Stomach (tissue), 19 donors: ENCODE measurements at places on chromosomes 6 and 20. TPM values are rescaled to one million over a fixed set of nuclear protein-coding genes. Genes with fewer than 3 reads are reported as not detected.
A peak's percentile ranks its signal among the peaks of the same experiment; 100 is the strongest.

DNA sequence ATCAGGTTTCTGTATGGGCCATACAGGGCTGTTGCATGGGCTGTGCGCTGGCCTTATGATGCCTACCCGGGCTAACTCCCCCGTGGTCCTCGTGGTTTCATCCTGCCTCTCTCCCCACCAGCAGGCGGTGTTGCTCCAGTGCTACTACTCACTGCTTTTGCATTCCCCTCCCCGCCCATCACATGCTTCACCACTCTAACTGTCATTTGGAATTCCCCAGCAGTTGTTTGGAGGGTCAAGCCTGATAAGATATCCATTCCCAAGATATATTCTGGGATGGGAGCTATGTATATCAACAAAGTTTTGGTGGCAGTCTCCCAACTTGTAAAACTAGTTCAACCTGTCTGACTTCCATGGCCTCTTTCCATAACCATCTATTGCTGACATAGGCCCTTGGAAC is 233.2 kb upstream of the SOX4 start:
- H3K27ac ChIP-seq: no peak overlapping the region
- H3K4me3 ChIP-seq: no peak overlapping the region
- peak; percentile 34 for DNase-seq
- no peaks in the 10 kb centered on the region for H3K27me3 ChIP-seq

- H3K27me3 ChIP-seq: no peaks in the 10 kb centered on the region
- peak overlapping the region; percentile 60 for H3K4me3 ChIP-seq
- H3K4me1 ChIP-seq: peaks cover 63% of the 10 kb centered on the region
- H3K36me3 ChIP-seq: peaks cover 8% of the 10 kb centered on the region
Observed at GRCh38 chr20:35773154-35773751, 1.4 kb downstream of the PHF20 start.

- H3K36me3 ChIP-seq: no peaks in the 10 kb centered on the region
- no peak overlapping the region for H3K27ac ChIP-seq
- H3K4me3 ChIP-seq: no peak overlapping the region
- no peaks in the 10 kb centered on the region for H3K4me1 ChIP-seq
Observed at GRCh38 chr20:42152575-42152974, 534.4 kb upstream of the CHD6 start.

- DNase-seq: no peak
- no peak overlapping the region for H3K27ac ChIP-seq
- no peaks in the 10 kb centered on the region for H3K27me3 ChIP-seq
- H3K4me1 ChIP-seq: no peaks in the 10 kb centered on the region
- no peak overlapping the region for H3K4me3 ChIP-seq
- H3K36me3 ChIP-seq: no peaks in the 10 kb centered on the region
Observed at GRCh38 chr20:10319855-10320254, 101.2 kb downstream of the SNAP25 start.

DNA sequence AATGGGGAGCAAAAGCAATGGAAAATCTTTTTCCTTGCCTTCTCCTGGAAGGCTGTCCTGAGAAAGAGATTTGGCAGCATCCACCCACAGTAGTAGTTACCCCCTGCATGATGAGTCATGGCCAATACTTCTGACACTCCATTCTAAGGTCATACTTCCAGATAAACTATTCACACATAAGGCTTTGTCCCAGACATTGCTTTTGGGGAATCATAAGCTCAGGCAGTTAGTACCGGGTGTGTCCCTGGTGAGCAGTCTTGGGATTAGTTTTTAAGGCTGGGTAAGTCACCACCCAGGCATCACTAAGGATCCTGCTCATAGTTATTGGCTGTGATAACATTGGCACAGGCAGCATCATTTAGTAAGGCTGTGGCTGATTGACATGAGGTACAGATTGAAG is 160.6 kb upstream of the GGTLC1 start:
- no peaks in the 10 kb centered on the region for H3K27me3 ChIP-seq
- no peaks in the 10 kb centered on the region for H3K36me3 ChIP-seq
- no peak overlapping the region for H3K27ac ChIP-seq

DNA sequence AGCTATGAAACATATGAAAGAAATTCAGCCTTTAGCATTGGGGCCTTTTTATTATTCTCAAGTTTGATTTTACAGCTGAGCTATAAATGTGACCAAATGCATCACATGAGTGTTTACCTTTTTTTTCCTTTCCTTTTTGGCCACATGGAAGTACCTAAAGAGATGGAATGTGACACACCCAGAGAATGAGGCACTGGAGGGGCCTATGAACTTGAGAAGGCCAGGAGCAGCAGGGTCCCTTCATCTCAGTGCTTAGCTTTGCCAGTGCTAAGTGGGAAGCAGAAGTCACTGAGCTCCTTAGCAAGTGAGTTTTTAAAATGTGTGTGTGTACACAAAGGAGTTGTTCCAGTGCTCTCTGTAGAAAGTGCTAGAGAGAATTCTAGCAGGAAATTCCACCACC is 44.7 kb downstream of the RREB1 start:
- DNase-seq: no peak
- no peak overlapping the region for H3K4me3 ChIP-seq
- peaks cover 82% of the 10 kb centered on the region for H3K4me1 ChIP-seq
- no peaks in the 10 kb centered on the region for H3K27me3 ChIP-seq

The MOG gene
- total RNA-seq: not detected

DNA sequence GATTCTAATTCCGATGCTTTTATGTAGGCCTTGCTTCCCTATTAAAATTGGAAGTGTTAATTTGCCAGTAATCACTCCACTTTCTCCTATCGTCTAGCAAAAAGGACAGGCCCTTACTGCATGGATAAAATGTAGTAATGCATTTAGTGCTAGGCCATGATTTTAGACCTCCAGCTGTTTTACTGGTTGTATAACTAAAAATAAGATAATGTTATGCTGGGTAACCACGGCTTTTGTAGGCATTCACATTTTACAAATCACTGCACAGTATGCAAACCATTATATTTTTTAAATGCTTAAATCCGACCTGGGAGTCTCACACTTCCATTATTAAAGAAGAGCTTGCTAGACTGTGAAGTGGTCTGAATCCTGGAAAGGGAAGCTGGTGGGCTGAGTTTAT is 179.5 kb downstream of the TFAP2A start:
- H3K4me1 ChIP-seq: no peaks in the 10 kb centered on the region
- no peak for DNase-seq

GRCh38 chr6:111200350-111201243 is 113.3 kb downstream of the SLC16A10 start:
- no peak for DNase-seq
- no peaks in the 10 kb centered on the region for H3K27me3 ChIP-seq

DNA sequence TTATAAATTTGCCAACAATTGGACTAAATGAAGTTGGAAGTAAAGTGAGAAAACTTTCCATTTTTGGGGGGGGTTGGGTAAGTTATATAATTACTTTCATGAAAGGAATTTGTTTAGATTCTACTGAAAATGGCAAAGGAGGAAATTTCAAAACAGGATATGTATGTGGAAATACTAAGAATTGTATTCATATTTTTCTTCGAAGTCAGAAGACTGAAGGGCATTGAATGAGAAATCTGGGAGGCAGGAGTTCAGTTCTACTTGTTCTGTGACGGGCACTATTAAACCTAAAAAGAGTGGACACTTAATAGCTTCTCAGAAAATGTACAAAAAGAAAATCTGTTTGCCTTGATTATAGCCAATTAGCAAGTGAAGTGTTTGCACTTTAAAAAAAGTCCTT is 114.7 kb downstream of the PRIM2 start:
- no peaks in the 10 kb centered on the region for H3K4me1 ChIP-seq
- no peaks in the 10 kb centered on the region for H3K36me3 ChIP-seq
- H3K27ac ChIP-seq: no peak overlapping the region
- DNase-seq: no peak
- H3K4me3 ChIP-seq: no peak overlapping the region

- no peaks in the 10 kb centered on the region for H3K36me3 ChIP-seq
- DNase-seq: no peak
- H3K27me3 ChIP-seq: no peaks in the 10 kb centered on the region
Observed at GRCh38 chr6:73560182-73560732, 39.4 kb upstream of the EEF1A1 start.

The TUBB1 gene
- not detected for total RNA-seq

GRCh38 chr6:163554663-163555062 is 140.1 kb downstream of the QKI start:
- DNase-seq: peak; percentile 59
- no peak overlapping the region for H3K27ac ChIP-seq
- peaks cover 11% of the 10 kb centered on the region for H3K36me3 ChIP-seq
- no peaks in the 10 kb centered on the region for H3K27me3 ChIP-seq
- H3K4me1 ChIP-seq: no peaks in the 10 kb centered on the region
- no peak overlapping the region for H3K4me3 ChIP-seq

GRCh38 chr6:90109141-90109540 is 187.5 kb downstream of the BACH2 start:
- no peaks in the 10 kb centered on the region for H3K36me3 ChIP-seq
- no peaks in the 10 kb centered on the region for H3K4me1 ChIP-seq
- H3K4me3 ChIP-seq: no peak overlapping the region
- no peak for DNase-seq
- no peak overlapping the region for H3K27ac ChIP-seq

The RPN2 gene
- total RNA-seq: 94.4 TPM

The PCSK2 gene
- total RNA-seq: 3.7 TPM

DNA sequence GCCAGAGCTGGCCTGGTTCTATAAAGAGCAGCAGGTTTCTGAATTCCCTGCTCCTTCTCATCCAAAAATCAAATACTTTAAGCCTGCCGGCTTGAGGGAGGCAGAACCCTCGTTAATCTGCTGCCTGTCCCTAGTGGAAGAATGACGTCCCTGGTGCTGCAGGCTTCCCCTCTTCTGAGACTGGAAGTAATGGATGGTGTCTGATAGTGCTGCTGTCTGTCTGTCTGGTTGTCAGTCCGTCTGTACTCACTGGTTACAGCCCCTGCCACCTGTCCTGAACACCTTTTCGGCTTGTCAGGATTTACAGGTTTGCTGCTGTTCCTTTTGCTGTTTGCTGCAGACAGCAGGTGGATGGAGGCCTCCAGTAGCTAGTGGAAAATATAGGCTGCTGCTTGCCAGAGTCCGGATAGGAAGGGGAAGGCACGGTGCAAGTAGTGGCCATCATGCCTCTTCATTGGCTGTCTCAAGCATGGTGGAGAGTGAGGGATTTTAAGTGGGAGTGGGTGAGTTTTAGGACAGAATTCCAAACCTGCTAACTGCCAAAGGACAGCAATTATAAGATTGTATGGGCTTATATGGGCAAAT is 2.5 kb downstream of the RIMS1 start:
- no peaks in the 10 kb centered on the region for H3K36me3 ChIP-seq
- no peak for DNase-seq
- no peak overlapping the region for H3K27ac ChIP-seq
- H3K4me3 ChIP-seq: no peak overlapping the region
- peaks cover 29% of the 10 kb centered on the region for H3K27me3 ChIP-seq

The PABPC1L gene
- total RNA-seq: 106 TPM

DNA sequence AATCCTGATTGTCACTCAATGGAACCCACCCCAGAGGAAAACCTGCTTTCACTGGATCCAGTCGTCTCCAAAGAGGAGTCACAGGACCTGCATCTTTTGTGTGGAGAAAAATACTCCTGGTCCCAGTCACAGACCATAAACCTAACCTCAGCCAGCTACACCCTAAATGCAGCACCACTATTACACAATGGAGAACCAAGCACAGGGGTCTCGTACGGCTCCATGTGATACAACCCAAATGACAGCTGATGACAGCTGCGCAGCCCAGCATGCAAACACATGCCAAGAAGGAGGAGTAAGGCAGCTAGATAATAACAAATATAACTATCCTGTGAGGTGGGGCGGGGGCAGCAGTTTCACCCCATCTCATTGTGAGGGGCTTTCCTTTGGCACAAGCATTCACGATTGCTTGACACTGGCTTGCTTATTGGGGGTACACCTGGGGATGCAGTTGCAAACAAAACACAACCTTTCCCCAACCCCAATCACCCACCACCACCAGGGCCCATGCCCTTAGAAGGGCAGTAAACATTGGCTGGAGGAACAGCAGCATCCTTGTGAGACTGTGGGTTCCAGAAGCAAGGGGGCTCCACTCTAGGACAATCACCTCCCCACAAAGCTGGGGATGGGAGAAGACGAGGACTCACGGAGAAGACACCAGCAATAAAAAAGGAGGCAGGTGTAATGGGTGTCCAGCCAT is 51.5 kb downstream of the TRERF1 start:
- H3K4me1 ChIP-seq: peaks cover 44% of the 10 kb centered on the region
- no peaks in the 10 kb centered on the region for H3K36me3 ChIP-seq
- H3K27ac ChIP-seq: no peak overlapping the region
- H3K4me3 ChIP-seq: no peak overlapping the region
- DNase-seq: no peak

DNA sequence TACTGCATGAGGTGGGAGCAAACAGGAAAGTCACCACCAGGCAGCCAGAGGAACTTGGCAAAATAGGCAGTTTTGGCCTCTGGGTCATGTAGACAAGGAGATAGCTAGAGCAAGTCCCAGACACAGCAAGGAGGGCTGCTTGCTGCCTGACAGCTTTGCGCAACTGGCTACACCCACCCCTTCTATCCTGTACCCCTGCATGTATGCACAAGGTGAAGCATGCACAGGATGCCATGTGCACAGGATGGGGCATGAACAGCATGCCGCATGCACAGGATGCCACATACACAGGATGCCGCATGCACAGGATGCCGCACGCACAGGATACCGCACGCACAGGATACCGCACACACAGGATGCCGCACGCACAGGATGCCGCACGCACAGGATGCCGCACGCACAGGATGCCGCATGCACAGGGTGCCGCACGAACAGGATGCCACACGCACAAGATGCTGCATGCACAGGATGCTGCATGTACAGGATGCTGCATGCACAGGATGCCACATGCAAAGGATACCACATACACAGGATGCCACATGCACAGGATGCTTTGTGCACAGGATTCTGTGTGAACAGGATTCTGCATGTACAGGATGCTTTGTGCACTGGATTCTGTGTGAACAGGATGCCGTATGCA is 104.9 kb upstream of the IYD start:
- H3K4me1 ChIP-seq: no peaks in the 10 kb centered on the region
- H3K4me3 ChIP-seq: no peak overlapping the region
- H3K36me3 ChIP-seq: no peaks in the 10 kb centered on the region
- no peak overlapping the region for H3K27ac ChIP-seq

GRCh38 chr6:109795994-109796555 is 105.0 kb downstream of the FIG4 start:
- H3K4me3 ChIP-seq: no peak overlapping the region
- no peak for DNase-seq
- H3K27ac ChIP-seq: no peak overlapping the region
- H3K36me3 ChIP-seq: peaks cover 22% of the 10 kb centered on the region
- H3K27me3 ChIP-seq: no peaks in the 10 kb centered on the region

The BMP7 gene
- total RNA-seq: 11.0 TPM

DNA sequence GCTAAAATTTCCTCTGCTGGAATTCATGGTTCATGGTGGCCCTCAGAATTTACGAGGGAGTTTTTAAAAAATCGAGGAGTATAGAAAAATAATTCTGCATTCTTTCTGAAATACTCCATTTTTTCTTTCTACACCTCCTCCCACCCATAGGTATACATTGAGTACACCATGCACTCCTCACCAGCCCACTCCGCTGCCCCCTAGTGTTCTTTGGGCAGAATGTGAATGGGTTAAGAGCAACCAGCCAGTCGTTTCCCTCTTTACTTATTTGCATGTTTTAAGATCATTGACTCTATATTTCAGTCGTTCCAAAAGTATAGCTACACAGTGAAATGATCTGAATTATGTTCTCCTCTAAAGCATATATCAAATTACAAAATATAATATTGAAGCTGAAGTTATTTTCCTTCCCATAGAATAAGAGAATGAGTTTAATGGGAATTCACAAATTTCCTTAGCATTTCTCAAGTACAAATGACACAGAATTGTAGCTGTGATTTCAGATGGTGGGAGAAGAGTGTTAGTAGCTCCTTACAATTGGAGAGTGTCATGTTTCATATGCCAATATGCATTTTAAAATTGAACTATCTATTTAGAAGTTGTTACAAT is 977.7 kb upstream of the SLC35B3 start:
- H3K27me3 ChIP-seq: no peaks in the 10 kb centered on the region
- no peaks in the 10 kb centered on the region for H3K36me3 ChIP-seq
- no peak overlapping the region for H3K27ac ChIP-seq
- no peak overlapping the region for H3K4me3 ChIP-seq
- H3K4me1 ChIP-seq: no peaks in the 10 kb centered on the region

The CST2 gene
- total RNA-seq: not detected
